ENCODE measurements at places on chromosomes 13 and 19.

GRCh38 chr13:63625869-63626268 lies 2210.2 kb upstream of the PCDH20 start:
- no peak for DNase-seq

GRCh38 chr13:24176351-24177101 lies 16.0 kb downstream of the SPATA13 start:
- no peak for DNase-seq

- DNase-seq: no peak
Measured at GRCh38 chr13:48068036-48068435, 26.9 kb downstream of the MED4 start.

- peak; percentile 61 for DNase-seq
Measured at GRCh38 chr19:40191836-40192646, 815 bp downstream of the MAP3K10 start.

DNA sequence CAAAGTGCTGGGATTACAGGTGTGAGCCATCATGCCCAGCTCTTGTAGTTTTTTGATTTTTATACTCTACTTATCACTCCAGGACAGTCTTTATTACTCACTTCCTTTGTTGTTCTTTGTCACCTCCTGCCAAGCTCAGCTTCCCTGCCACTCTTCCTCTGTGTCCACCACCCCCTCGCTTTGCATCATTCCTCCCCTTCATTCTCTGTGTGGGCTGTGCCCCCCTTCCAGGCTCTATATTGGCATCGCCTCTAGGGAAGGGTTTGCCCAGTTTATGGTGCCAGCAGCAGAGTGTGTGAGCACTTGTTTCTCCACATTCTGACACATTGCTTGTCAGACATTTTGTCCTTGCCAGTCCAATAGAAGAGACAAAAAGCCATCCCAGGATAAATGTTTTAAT lies 15.1 kb downstream of the ZNF302 start:
- no peak for DNase-seq

DNA sequence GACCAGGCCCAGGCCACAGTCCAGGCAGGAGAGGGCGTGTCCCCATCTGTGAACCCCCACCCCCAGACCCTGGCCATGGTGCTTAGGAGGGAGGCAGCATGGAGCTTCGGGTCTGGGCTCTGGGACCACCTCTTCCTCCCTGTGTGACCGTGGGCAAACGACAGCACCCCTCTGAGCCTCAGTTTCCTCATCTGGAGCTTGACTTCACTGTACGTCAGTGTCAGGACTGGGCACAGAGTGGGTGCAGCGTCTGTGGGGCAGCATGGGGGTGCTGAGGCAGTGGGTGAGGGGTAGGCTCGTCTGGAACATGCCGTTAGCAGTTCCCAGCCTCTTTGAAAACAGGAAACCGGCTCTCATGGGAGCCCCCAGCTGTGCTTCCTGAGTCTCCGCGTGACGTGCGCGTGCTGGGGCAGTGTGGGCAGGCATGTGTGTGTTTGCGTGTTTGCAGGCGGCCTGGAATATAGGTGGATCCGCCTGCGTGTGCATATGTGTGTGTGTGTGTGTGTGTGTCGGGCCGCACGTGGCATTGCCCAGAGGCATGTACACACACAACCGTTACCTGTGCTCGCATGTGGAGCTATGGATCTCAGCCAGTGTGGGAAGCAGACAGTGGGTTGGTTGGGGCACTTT lies 15.8 kb downstream of the ARRDC2 start:
- DNase-seq: no peak

GRCh38 chr13:108835083-108835482 lies 205.7 kb downstream of the MYO16 start:
- DNase-seq: no peak

DNA sequence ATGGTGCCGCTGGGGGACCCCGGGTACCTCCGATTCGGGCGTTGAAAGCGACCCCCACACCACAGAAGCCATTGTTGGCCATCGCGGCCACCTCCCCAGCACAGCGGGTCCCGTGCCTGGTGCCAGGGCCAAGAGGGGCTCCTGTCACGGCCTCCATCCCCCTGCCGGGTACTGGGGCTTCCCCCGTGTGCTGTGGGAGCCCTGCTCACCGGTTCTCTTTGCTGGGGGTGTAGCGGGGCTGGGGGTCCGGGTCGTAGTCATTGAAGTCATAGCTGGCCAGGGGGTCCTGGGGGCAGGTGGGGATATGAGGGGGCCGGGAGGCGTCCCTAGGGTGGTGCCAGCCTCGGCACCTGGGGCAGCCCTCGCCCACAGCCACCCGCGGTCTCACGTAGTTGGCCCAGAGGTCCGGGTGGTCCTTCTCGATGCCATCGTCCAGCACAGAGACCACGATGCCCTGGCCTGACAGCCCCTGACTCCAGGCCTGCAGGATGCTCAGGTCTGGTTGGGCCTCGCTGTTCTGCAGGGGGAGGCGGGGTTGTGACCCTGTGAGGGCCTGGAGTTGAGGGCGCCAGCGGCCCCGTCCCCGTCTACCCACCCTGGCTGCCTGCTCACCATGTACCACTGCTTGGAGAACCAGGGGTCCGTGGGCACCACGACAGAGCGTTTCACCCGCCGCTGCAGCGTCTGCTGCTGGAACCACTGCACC lies 2.4 kb downstream of the PCSK4 start:
- DNase-seq: no peak

DNA sequence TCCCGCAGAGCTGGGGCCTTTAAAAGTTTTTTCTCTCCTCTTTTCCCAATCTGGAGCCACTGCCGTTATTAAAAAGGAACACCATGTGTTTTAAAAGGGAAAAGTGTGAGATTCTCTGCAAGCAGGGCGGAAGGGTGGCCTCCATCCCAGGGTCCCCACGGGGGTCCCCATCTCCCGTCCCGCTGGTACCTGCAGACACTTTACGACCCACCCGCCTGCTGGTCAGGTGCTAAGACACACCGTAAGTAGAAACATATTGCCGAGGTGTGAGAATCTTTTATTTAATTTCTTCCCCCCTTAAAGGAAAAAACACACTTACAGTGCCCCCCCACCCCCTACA lies 1.8 kb downstream of the CRLF1 start:
- no peak for DNase-seq

- DNase-seq: no peak
Measured at GRCh38 chr19:3494051-3494450, 6.4 kb downstream of the DOHH start.

GRCh38 chr19:50838239-50838638 lies 4.9 kb upstream of the KLK15 start:
- DNase-seq: peak; percentile 21

DNA sequence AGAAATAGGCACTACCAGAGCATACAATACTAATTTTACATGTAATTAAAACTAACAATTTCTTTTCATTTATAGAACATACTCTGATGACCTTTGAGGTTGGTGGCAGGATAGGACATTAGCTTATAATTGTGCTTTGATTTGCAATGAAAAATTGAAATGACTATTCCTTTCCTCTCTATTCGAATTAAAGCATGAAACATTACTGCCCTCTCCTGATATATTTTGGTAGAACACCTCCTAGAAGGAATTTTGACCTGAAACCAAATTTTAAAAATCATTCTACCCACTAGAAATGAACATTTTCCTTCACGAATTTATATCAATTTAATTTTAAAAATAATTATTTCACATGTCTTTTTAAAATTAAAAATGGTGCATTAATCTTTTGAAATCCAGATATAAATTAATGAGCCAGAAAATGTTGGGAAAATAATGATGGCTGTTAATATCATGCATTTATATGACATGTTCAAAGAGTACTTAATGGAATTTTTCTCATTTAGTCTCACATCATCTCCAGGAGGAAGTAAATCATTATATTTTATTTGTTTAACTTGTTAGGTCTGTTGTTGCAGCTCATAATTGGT lies 556.3 kb upstream of the ARGLU1 start:
- DNase-seq: peak; percentile 34

GRCh38 chr13:30149248-30149647 lies 158.1 kb downstream of the KATNAL1 start:
- no peak for DNase-seq
